ENCODE measurements at places on chromosomes 4 and X. TPM values are rescaled to one million over a fixed set of nuclear protein-coding genes. Genes with fewer than 3 reads are reported as not detected.

UGT2A2 gene
- not detected for total RNA-seq

DUSP21 gene
- not detected for total RNA-seq

HOPX gene
- total RNA-seq, result 20.4 TPM

COX7B2 gene
- total RNA-seq, result not detected

FAM9B gene
- total RNA-seq, result 0.28 TPM

XG gene
- 0.32 TPM for total RNA-seq

PDCL2 gene
- total RNA-seq, result not detected

RAB33A gene
- 4.7 TPM for total RNA-seq

STAG2 gene
- 101 TPM for total RNA-seq

SPANXA2 gene
- total RNA-seq, result not detected

HS6ST2 gene
- total RNA-seq, result 0.20 TPM

RASGEF1B gene
- 51.2 TPM for total RNA-seq

NDP gene
- not detected for total RNA-seq

ETNPPL gene
- 0.57 TPM for total RNA-seq

GK2 gene
- total RNA-seq, result not detected

ARHGAP24 gene
- total RNA-seq, result 181 TPM

ASB11 gene
- not detected for total RNA-seq

FHDC1 gene
- 6.7 TPM for total RNA-seq

METTL14 gene
- total RNA-seq, result 48.3 TPM

SPANXC gene
- not detected for total RNA-seq

ALPK1 gene
- 48.6 TPM for total RNA-seq

NEIL3 gene
- 1.6 TPM for total RNA-seq

CDX4 gene
- not detected for total RNA-seq

REPS2 gene
- total RNA-seq, result 8.8 TPM

HTR2C gene
- not detected for total RNA-seq

RAB9A gene
- 30.0 TPM for total RNA-seq

ADH7 gene
- not detected for total RNA-seq

LYAR gene
- total RNA-seq, result 16.7 TPM

NUP62CL gene
- 0.92 TPM for total RNA-seq

LRAT gene
- total RNA-seq, result not detected

HCCS gene
- total RNA-seq, result 23.3 TPM

USP51 gene
- total RNA-seq, result 4.3 TPM

PNMA6A gene
- total RNA-seq, result 0.63 TPM

LUZP4 gene
- not detected for total RNA-seq

MAGEA11 gene
- total RNA-seq, result not detected

F9 gene
- total RNA-seq, result not detected

AGTR2 gene
- not detected for total RNA-seq

PLRG1 gene
- total RNA-seq, result 38.6 TPM

AREG gene
- 1.9 TPM for total RNA-seq

Measured in spleen (tissue), 13 donors.